Hypothalamus (tissue), 51 donors: ENCODE measurements at places on chromosomes 3 and 15.

DNA sequence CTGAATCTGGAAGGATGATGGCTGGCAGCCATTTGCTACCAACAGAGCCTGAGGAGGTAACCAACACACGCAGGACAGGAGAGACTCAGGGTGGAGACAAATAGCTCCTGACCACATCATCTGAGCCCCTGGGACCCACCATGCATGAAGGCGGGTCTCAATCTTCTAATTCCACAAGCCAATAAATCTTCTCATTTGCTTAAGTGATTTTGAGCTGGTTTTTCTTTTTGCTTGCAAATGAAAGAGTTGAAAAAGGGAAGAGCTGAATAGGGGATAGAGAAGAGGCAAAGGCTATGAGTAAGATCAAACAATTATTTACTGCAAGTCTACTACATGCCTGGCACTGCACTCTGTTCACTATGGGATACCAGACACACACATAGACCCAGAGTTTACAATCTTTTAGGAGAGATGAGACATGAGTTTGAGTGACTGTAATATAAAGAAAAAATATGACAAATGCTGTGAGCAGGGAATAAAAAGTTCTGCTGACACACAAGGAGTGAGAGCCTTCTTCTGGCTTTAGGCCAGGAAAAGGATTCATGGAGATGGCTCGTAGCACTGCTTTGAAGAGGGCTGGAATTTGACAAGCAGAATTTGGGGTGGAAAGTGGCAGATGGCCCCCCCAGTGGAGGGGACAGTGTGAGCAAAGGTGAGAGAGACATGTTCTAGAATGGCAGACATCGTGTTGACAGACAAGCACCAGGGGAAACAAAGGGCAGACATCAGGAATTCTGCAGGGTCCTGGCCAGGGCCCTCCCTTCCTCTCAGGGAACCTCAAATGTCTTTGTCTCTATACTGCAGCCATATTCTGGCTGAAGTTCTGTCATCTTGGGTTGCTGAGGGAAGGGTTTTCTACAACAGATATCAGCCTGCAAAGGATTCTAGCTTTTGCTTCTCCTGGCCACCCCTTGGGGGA is 69.8 kb upstream of the WNT5A start:
- no peak for DNase-seq

DNA sequence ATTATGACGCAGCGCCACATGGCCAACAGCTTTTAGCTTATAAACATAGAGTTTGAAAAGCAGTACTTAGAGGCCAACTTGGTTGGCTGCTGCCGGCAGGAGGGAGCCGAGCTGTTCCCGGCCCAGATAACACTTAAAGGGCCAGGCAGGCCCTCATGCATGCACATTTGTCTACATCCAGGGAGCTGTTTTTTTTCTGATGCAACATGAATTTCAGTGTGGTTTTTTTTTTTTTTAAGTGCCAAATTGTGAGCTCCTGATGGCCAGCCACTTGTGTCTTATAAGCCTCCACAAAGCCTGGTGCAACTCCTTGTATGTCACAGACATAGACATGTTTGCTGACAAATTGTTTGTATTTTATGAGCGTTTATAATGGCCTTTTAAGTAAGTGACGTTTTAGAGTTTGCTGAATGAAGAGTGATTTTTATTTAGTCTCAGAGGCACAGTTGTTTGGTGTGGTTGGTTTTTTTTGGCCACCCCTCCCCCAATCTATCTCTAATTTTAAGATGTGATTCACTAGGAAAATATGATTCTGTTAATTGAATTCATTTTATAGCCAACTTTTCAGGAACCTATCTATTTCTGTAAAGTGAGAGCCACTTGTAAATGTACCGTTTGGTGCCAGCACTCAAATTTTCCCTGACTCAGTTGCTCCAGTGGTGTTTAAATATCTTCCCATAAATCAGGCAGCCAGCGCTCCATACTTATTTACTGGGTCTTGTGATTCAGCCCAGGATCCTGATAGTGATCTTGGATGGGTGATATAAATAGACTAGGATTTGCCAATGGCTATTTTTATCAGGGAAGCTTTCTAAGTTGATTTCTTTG is 134.3 kb downstream of the VGLL4 start:
- DNase-seq: no peak

DNA sequence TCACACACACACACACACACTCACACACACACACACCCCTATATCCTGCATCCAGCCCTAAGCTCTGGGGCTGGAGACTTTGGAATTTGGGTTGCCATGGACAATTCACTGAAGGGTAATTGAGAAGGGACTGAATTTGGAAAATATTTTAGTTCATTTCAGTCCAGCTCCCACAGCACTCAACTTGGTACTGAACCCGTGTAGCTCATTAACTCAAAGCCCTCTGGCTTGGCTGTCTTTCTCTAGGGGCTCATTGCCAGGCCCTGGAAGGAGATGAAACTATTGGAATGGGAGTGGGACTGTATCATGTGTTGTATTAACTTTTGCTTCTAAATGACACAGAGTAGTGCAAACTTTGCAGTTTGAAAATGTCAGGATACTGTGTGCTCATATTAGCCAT is 157.3 kb downstream of the EPHB1 start:
- DNase-seq: no peak

DNA sequence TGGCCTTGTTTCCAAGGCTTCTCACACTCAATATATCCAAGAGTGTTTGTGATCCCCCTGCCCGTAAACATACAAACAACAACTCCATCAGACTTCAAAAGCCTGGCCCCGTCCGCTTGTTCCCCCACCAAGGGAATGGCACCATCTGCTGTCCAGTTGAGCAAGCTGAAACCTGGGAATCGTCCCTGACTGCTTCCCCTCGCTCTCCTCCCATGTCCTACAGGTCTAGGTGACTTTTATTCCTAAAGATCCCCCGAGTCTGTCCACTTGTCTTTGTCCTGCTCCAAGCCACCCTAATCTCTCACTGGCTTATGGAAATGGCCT is 27.9 kb upstream of the FAM174B start:
- DNase-seq: no peak

GRCh38 chr3:56753206-56753820 is 48.4 kb downstream of the ARHGEF3 start:
- DNase-seq: no peak

GRCh38 chr3:143856252-143856970 is 8.1 kb upstream of the SLC9A9 start:
- DNase-seq: no peak

- no peak for DNase-seq
Observed at GRCh38 chr15:46525984-46526725, 891.3 kb downstream of the SQOR start.

DNA sequence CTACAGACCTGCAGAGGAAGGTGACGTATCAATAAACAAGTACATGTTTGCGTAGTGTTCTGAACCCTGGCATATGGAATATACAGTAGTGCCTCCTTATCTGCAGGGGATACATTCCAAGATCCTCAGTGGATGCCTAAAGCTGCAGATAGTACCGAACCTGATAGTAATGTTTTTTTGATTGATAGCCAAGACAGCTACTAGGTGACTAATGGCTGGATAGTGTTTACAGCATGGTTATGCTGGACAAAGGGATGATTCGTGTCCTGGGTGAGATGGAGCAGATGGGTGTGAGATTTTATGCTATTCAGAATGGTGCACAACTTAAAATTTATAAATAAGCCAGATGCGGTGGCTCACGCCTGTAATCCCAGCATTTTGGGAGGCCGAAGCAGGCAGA is 55.8 kb upstream of the IGF2BP2 start:
- DNase-seq: no peak

GRCh38 chr15:37246065-37246464 is 145.7 kb upstream of the MEIS2 start:
- no peak for DNase-seq

DNA sequence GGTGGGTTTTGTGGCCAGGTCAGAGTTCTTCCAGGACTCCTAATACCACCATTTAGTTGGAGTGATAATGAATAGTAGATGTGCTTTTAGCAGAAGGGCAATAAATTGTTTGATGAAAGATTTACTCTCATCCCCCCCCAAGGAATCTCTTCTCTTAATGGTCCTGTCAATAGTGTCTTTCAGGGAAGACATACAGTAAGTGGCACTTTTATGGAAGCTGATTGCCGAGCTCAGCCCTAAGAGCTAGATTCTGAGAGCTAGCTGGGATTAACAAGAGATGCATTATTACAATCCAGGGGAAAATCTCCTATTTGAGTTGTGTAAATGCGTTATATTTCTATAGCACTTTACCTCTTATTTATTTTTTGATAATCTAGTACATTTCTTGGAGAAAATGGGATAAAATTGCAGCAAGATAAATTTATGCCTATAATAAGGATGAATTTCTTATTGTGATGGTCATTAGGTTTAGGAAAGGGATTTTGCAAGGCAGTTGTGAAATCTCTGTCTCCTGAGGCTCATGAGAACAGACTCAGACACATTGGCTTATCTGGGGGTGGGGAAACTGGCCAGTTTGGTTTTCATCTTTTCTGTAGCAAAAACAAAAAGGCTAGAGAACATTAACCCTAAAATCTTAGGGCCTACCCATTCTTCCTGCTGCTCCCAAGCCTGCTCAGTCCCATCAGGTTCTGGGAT is 41.6 kb upstream of the CLSTN2 start:
- no peak for DNase-seq

DNA sequence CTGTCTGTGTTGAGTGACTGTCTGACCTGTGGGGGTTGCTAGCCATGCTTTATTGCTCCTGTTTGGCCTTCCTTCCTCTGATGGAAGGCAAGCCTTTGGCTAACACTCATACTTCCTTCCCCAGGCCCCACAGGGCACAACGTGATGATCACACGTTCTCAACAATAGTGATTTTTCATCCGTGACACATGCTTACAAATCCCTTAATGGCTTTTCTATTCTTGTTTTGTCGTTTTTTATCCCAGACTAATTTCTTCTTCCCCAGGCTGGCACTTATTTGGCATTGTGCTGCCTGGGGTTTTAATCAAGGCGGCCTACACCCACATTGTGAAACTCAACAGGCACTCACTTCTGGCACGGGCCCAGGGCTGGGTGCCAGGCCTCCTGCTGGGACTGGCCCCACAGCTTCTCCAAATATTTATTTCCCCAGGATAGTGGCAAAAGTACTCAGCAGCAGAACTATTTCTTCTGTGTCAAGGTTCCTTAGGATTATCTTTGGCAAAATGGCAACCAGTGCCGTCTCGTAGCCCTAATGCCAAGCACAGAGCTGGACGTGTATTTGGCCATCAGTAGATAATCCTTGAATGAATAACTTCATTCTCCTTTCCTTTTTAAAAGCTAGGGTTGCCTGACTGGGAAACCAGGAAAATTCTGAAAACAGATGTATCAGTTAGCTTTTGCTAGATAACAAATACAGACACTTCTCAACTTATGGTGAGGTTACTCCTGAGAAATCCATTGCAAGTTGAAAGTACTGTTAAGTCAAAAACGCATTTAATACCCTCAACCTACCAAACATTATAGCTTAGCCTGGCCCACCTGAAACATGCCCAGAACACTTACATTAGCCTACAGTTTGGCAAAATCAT is 30.6 kb downstream of the CMTM7 start:
- DNase-seq: no peak
